Lower lobe of right lung (tissue), 2 donors: ENCODE measurements at places on chromosomes 3 and 15. TPM values are rescaled to one million over a fixed set of nuclear protein-coding genes. Genes with fewer than 3 reads are reported as not detected.

GRCh38 chr3:164779816-164780215, 298.5 kb downstream of the SI start:
- DNase-seq, result no peak

GRCh38 chr3:39766433-39766832, 43.0 kb upstream of the MYRIP start:
- no peak for DNase-seq

The CATSPER2 gene
- 2.7 TPM for total RNA-seq

DNA sequence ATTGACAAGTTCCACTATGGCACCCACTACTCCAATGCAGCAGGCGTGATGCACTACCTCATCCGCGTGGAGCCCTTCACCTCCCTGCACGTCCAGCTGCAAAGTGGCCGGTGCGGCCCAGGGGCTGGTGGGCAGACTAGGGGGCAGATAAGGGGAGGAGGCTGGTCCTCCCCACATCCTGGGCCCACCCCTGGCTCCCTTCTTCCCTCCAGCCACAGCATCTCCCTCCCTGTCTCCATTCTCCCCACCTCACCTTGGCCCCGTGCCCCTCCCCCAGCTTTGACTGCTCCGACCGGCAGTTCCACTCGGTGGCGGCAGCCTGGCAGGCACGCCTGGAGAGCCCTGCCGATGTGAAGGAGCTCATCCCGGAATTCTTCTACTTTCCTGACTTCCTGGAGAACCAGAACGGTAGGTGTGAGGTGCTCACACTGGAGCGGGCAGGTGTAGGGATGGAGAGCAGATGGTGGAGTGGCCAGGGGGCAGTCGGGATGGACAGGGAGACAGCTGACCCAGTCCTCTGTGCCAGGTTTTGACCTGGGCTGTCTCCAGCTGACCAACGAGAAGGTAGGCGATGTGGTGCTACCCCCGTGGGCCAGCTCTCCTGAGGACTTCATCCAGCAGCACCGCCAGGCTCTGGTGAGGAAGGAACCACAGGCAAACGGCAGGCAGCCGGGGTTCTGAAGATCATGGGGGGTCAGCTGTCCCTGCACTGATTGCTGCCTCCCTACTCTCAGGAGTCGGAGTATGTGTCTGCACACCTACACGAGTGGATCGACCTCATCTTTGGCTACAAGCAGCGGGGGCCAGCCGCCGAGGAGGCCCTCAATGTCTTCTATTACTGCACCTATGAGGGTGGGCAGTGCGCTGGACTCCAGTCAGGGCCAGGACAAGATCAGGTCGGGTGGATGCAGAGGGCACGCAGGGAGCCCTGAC, 26.0 kb downstream of the NBEAL2 start:
- DNase-seq, result no peak

GRCh38 chr3:162052636-162053035, 556.0 kb downstream of the OTOL1 start:
- DNase-seq, result no peak

DNA sequence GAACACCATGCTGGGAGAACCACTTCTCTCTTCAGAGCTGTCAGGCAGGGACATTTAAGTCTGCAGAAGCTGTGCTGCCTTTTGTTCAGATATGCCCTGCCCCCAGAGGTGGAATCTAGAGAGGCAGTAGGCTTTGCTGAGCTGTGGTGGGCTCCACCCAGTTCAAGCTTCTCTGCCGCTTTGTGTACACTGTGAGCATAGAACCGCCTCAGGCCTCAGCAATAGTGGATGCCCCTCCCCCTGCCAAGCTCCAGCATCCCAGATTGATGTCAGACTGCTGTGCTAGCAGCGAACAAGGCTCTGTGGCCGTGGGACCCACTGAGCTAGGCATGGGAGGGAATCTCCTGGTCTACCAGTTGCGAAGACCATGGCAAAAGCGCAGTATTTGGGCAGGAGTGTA, 121.6 kb downstream of the NFKBIZ start:
- no peak for DNase-seq

- DNase-seq, result peak; percentile 38
Measured at GRCh38 chr3:126542340-126543241, 16.1 kb downstream of the C3orf22 start.

The PROS1 gene
- 49.5 TPM for total RNA-seq

The SELENOK gene
- 38.7 TPM for total RNA-seq

The FSTL1 gene
- 233 TPM for total RNA-seq

The GNAI2 gene
- total RNA-seq, result 372 TPM

- no peak for DNase-seq
Measured at GRCh38 chr3:63032881-63033280, 157.7 kb upstream of the CADPS start.

The CPN2 gene
- not detected for total RNA-seq

DNA sequence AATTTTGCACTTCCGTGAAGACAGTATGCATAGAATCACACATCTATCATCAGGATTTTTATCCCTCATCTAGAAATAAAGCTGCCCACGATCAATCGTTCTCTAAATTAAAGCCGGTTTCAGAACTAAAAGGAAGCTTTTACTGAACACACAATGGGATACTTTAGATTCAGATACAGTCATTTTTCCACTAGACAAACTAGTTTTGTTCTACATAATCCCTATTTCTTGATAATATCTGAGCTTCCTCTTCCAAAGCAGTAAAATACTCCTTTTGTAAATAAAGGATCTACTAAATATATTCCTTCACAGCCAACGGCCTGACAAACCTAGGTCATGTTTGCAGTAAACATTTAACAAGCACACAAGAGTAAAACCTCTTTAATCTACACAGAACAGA, 2.0 kb upstream of the GANC start:
- no peak for DNase-seq

The CFAP92 gene
- 2.0 TPM for total RNA-seq

- no peak for DNase-seq
Measured at GRCh38 chr3:69751074-69751476, 11.8 kb downstream of the MITF start.

GRCh38 chr3:157128771-157129681, 30.9 kb downstream of the CCNL1 start:
- peak; percentile 67 for DNase-seq

The CHRNA5 gene
- total RNA-seq, result 2.6 TPM

The ENTPD3 gene
- 4.3 TPM for total RNA-seq

The NOX5 gene
- total RNA-seq, result not detected

The C3orf85 gene
- not detected for total RNA-seq

- DNase-seq, result no peak
Measured at GRCh38 chr3:47323431-47324277, 40.9 kb downstream of the KLHL18 start.

- DNase-seq, result no peak
Measured at GRCh38 chr3:65893631-65894030, 145.1 kb downstream of the MAGI1 start.

DNA sequence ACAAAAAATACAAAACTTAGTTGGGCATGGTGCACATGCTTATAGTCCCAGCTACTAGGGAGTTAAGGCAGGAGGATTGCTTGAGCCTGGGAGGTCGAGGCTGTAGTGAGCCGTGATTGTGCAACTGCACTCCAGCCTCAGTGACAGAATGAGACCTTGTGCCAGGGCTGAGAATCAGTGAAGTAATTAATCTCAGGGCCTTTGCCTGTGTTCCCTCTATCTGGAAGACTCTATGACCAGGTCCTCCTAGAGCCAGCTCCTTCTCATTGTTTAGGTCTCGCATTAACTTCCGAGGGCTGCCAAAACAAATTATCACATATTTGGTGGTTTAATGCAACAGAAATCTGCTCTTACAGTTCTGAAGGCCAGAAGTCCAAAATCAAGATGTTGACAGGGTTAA, 41.4 kb upstream of the FLNB start:
- no peak for DNase-seq

- DNase-seq, result no peak
Measured at GRCh38 chr3:188000361-188000861, 153.5 kb upstream of the LPP start.

DNA sequence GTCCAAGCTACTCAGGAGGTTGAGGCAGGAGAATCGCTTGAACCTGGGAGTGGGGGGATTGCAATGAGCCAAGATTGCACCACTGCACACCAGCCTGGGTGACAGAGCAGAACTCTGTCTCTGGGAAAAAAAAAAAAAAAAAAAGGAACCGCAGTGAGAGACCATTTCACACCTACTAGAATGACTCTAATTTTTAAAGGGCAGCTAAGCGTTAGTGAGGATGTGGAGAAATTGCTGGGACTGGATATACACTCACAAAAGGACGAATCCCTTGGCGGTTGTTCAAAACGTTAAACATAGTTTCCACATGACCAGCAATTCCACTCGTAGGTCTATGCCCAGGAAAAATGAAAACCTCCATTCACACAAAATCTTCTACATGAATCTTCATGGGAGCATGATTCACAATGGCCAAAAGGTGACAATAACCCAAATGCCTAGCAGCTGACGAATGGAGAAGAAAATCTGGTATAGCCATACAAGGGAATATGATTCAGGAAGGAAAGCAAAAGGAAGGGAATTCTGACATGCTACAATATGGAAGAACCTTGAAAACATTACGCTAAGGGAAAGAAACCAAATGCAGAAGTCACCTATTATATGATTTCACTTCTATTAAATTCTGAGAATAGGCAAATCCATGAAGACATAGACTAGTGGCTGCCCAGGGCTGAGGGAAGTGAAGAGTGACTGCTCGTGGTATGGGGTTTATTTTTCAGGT, 127.0 kb downstream of the CHSY1 start:
- no peak for DNase-seq

The PRSS50 gene
- 0.41 TPM for total RNA-seq

The CCDC33 gene
- 5.9 TPM for total RNA-seq

DNA sequence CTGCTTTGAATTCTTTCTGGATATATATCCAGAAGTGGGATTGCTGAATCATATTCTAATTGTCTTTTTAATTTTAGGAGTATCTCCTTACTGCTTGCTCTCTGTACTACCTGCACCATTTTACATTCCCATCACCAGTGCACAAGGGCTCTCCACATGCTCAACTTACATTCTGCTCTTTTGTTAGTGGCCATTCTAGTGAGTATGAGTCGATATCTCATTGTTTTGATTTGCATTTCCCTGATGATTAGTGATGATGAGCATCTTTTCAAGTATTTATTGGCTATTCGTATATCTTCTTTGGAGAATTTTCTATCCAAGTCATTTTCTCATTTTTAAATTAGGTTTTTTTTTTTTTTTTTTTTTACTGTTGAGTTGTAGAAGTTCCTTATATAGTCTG, 29.5 kb downstream of the PFN2 start:
- DNase-seq, result no peak

DNA sequence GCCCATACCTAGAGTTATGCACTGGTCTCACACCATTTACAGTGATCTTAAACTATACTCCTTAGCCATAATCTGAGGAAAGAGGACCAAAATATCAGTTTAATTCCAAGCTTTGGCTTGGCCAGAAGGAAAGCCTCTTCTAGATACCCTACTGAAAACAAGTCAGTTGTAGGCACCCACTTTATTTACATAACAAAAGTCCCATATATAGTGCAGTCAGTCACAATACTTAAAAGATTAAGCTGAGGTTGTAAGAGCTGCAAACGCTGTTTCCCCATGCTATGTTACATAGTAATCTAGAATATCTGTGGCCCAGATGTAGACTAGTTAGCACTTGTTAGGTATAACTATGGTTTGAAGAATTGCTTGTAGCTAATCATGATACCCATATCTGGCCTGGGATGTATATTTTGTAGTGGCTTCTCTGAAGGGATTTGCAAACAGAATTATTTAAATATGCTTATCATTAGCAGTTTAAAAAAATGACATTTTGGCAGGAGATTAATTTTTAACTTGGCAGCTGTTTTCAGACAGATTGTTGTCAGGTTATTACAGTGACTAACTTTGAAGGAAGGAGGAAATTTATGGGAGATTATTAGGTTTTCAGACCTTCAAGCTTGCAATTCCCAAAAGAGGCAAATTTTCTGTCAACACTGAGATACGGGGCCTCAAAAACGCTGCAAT, 160.4 kb upstream of the SLC2A2 start:
- DNase-seq, result no peak

- no peak for DNase-seq
Measured at GRCh38 chr15:61828008-61828407, 232.2 kb downstream of the VPS13C start.

- no peak for DNase-seq
Measured at GRCh38 chr15:45363801-45364200, 14.5 kb downstream of the GATM start.

DNA sequence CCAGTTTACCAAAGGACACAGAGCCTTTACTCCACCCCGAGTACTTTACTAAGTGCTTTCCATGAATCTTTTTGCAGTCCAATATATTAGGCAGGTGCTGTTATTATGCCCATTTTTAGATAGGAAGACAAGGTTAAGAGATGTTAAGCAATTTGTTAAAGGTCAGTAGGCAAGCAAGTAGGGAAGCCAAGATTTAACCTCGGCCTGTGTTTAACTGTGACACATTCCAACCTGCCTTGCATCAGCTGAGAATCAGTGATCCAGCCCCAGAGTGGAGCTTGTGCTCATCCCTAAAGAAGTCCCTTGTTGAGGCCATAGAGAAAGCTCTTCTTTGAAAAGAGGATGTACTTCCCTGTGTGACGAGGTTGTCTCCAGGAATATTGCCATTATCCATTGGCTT, 51.3 kb upstream of the C15orf61 start:
- no peak for DNase-seq

DNA sequence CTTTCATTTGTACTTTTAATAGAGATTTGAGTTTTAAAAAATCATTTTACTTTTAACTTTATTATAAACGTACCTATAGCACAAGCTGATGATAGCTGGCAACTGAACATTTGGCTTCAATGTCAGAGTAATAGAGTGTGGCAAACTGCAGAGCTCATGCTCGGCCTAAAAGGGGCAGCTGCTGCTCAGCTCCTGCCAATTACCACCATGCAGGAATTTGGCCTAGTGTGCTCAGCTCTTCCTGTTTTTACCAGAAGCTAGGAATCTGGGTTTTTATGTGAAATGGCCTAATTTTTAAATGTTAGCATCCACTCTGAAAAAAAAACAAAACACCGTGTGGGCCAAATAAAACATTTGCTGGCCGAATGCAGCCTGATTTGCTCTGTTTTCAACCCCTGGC, 1.8 kb downstream of the IFT122 start:
- no peak for DNase-seq

The ARHGEF26 gene
- 50.9 TPM for total RNA-seq

The BOC gene
- 10.1 TPM for total RNA-seq

GRCh38 chr15:99606646-99607045, 40.9 kb downstream of the MEF2A start:
- DNase-seq, result no peak

GRCh38 chr3:120488296-120488695, 37.5 kb upstream of the FSTL1 start:
- no peak for DNase-seq

GRCh38 chr3:30233913-30234646, 372.3 kb upstream of the TGFBR2 start:
- DNase-seq, result no peak
